SJSA1 (cell line): ENCODE measurements at places on chromosomes 11 and 22.

DNA sequence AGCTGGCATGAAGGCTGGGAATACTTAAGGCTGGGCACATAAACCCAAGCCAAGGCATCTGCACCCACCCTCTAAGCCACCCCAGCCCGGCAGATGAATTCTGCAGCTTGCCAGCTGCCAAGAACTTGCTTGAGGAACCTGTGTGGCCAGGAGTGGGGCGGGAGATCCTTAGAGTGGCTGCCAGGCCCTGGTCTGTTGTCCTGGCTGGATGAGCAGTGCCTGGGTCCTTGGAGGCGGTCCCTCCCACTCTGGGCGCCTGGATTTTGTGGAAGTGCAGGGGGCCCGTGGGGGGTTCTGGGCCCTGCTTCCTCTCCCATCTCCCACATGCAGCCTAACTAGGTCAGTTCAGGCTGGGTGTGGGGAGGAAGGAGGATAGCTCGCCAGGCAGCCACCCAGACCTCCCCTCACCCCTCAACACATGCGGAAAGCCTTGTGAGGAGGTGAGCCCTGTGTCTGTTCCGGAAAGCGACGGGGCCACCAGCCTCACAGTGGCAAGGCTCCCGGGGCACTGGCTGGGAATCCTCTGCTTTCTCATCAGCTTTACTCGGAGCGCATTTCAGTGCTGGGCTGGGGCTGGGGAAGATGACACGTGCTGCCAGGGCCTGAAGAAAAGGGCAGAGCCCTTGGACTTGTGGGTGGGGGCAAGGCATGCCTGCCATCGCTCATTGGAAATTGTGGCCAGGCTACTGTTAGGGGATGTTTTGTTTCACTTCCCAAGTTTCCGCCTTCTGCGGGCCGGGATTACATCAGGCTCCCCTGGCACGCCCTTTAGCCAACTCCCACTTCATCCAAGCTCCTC, 8.4 kb downstream of the DAGLA start:
- no peak for DNase-seq

- no peak for DNase-seq
Measured at GRCh38 chr11:77259641-77260040, 41.8 kb downstream of the GDPD4 start.

- no peak for DNase-seq
Measured at GRCh38 chr11:17766073-17766359, 31.4 kb downstream of the KCNC1 start.

DNA sequence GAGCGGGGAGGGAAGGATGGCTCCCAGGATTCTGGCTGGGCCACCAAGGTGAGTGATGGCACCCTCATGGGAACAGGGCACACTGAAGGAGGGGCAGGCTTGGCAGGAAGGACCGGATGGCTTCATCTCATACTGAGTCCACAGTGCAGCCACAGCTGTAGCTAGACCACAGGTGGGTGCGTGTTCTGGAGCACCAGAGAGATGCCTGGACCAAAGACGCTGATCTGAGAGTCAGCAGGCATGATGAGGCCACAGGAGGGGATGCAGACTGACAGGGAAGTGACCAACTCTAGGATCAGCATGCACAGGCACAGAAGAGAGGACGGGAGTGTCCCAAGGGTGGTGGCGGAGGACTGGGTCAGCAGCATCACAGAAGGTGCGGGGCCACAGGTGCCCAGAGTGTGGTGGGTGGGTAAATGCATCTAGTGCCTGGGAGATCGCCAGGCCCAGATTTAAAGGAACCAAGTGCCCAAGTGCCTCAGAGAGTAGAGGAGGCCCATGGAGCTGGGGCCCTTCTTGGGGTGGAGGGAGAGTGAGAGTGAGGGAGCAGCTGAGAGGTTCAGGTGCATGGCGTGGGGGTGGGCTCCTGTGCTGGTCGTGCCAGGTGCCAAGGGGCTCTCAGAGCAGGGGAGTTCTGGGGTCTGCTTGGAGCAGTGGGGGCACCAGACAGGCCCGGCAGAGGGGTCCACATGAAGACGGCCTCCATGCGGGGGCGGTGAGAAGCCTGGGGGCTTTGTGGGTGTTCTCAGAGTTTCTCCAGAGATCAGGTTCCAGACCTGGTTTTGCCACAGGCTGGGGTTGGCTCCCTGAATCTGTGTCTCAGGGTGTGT, 113.7 kb downstream of the CEP164 start:
- no peak for DNase-seq
